K562 (cell line): ENCODE measurements at places on chromosomes 7 and 10. TPM values are rescaled to one million over a fixed set of nuclear protein-coding genes. Genes with fewer than 3 reads are reported as not detected.

GRCh38 chr7:78558566-78558965 is 760.0 kb downstream of the PHTF2 start:
- DNase-seq = no peak

- DNase-seq = peak; percentile 44
These were observed 81.1 kb downstream of the CTTNBP2 start for GRCh38 chr7:117791877-117792780.

DNA sequence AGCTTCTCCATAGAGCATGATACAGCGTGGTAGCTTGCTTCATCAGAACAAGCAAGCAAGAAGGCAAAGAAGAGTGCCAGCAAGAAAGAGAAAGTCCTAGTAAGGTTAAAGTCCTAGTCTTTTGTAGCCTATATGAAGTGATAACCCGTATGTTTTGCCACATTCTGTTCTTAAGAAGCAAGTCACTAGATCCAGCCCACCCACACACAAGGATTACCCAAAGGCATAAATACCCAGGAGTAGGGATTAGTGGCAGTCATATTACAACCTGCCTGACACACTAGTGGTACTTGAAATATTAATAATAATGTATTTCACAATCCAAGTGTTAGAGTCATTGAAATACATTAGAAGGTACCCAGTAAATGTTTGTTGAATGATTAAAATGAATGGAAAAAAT is 285.5 kb downstream of the HPSE2 start:
- DNase-seq = no peak

Gene ELN
- total RNA-seq = 0.20 TPM in 2 replicates

Gene ADCYAP1R1
- total RNA-seq = not detected in 2 replicates

Gene PTPN20
- total RNA-seq = not detected in 2 replicates

Gene POLR2J2
- total RNA-seq = 11.6 and 13.6 TPM in 2 replicates
